ENCODE measurements at places on chromosomes 3 and 15.

- DNase-seq, result no peak
Measured at GRCh38 chr3:38124324-38125122, 12.4 kb downstream of the ACAA1 start.

DNA sequence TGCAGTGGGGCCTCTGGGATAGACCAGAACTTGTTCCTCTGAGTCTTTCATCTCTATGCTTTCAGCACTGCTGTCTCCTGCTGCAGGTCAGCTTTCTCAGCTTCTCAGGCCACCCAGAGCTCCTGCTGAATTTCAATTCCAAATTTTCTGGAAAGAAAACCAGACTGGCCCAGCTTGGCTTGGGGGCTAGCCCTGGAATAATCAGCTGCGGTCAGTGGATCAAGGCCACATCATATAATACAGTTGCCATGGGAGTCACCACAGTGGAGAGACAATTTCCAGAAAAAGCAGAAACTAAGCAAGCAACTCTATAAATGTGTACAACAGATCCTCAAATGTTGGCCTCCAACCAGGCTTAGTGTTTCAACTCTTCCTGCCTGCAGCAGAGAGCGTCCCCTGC lies 91.1 kb upstream of the SLC24A5 start:
- no peak for DNase-seq

DNA sequence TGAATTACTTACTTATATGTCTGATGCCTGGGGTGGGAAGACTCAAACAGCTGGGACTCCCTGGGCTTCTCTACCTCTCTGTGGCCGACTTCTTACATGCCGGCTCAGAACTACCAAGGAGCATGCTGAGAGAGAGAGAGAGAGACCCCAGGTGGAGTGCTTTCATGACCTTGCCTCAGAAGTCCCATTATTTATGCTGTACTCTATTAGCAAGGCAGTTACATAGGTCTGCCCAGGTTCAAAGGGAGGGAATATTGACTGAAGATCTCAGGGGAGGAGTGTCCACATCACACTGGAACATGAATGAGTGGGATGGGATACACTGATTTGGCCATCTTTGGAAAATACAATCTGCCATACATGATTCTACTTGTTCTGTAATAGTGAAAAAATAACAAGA lies 16.2 kb downstream of the CCDC32 start:
- DNase-seq, result no peak

DNA sequence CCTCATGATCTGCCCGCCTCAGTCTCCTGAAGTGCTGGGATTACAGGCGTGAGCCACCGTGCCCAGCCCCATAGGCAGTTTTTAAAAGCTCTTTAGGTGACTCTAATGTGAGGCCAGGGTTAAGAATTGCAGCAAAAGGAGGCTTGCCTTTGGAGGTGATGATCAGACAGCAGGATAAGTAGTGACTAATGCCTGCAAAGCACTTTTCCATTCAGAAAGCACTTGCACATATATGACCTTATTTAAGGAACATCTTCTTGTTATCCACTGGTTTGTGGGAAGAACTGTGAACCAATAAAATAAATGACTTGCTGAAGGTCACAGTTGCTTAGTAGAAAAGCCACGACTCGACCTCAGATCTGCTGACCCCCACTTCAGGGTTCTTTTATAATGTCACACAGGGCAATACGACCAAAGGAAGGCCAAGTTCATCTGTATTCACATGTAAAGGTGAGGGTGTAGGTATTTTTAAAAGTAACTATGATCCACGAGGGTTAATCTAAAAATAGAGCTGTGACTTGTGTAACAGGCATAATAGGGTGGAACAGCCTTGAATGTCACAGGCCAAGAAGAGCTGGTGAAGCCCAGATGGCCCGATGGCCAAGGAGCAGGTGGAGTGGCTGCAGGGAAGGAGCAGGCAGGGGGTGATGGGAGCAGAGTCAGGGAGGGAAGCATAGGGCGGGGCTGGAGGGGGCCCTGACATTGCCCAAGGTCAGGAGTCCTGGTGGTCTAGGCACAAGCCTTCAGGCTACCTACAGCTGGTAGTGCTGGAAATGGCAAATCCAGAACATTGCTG lies 24.4 kb downstream of the LARP6 start:
- DNase-seq, result no peak

DNA sequence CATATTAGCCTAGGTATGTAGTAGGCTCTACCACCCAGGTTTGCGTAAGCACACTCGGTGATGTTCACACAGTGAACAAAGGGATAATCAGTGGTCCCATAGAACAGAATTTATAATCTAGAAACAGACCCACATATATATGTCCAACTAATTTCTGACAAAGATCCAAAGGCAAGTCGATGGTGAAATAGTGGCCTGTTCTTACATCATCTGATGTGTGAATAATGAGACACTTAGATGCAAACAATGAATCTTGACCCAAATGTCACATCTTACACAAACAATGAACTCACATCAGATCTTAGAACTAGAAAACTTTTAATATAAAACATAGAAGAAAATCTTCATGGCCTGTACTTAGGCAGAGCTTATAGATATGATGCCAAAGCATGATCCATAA lies 17.6 kb upstream of the TM2D3 start:
- DNase-seq, result no peak

DNA sequence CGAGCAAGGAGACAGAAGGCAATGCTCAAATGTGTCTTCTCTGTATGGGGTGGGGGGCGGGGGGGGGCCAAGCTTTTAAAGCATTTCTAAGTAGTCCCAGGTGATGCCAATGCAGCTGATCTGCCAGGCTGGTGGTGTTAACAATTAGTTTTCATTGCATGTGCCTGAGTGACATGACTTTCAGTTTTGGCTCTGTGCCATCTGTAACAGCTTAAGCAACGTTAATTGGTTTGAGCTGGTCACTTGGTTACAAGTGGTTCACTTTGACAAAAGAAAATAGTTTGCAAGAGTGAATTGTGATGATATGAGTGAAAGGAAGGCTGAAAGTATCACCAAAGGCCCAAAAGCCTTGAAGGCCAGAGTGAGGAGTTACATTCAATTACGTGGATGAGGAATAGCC lies 26.4 kb upstream of the LRIG1 start:
- DNase-seq, result no peak

GRCh38 chr15:77546050-77546501 lies 86.6 kb downstream of the LINGO1 start:
- DNase-seq, result no peak

DNA sequence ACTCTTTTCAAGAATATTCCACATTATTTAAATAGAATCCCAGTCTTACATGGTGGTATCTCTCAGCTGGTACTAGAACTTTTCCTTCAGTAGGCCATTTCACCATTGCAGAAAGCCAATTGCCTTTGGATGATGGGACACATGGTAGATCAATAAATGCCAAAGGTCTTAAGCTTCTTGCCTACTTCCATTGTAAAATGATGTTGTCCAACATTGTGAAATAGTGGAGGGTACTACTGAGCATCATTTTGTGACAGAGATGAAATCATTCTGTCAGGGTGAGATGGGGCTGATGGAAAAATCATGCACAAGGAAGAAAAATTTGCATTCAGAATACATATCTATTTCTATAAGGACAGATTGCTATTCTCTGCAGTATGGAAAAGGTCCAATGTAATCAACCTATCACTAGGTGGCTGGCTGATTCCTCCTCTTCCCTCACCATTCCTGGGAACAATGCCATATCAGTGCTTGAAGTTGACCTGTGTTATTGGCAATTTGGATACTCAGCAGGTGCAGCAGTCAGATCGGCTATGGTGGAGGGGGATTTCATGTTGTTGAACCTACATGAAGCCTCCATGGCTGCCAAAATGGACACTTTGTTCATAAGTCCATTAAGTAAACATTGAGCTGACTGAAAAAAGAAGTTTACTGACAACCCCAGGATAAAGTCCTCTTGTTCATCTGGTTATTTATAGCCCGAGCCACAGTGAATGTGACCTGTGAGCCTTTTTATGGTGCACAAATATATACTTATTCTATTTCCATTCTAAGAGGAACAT lies 596.9 kb upstream of the ARPP21 start:
- no peak for DNase-seq

GRCh38 chr3:37228749-37229148 lies 54.4 kb upstream of the LRRFIP2 start:
- DNase-seq, result no peak

- no peak for DNase-seq
Measured at GRCh38 chr3:181704421-181705085, 7.2 kb upstream of the SOX2 start.

DNA sequence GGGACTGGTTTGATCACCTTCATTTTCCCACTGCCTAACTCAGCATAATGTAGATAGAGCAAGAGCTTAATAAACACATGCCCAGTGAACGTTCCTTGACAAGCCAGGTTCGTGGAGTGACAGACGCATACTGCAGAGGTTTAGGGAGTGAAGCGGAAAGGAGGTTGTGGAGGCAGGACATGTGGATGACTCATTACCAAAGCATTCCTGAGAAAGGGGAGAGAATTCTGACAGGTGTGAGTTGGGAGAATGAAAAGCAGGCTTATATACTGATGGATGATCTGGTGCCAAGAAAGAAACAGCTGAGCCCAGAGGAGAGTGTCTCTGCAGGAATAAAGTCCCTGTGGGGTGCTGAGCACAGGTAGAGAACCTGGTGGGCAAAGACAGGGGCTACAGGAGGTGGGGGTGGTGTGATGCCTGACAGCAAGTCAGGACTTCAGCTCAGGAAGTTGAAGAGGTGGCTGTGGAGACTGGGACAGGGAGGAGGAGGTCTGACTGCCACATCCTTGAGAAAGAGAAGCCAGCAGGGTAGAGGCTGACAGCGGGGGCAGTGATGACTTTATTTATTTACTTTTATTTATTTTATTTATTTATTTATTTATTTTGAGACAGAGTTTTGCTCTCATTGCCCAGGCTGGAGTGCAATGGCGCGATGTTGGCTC lies 2.4 kb upstream of the RPL29 start:
- no peak for DNase-seq

DNA sequence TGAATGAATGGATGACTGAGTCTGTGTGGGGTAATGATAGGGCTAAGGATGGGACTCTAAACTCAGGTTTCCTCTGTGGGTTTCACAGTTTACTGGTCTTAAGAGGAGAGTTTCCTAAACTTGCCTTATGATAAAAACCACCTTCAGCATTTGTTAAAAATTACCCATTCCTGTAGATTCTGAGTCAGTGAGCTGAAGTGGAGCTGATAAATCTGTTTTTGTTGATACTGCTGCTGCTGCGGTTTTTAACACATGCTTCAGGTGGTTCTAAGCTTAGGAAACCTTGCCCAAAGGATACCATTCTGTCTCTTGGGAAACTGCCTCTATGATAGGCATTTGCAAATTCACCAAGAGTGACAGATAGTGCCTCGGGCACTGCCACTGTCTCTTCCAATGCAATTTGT lies 52.6 kb downstream of the MECOM start:
- no peak for DNase-seq

GRCh38 chr3:190677001-190677400 lies 163.1 kb downstream of the IL1RAP start:
- DNase-seq, result no peak

- no peak for DNase-seq
Measured at GRCh38 chr3:77526573-77527113, 486.7 kb downstream of the ROBO2 start.

GRCh38 chr3:29373131-29373680 lies 92.3 kb downstream of the RBMS3 start:
- DNase-seq, result no peak

- DNase-seq, result no peak
Measured at GRCh38 chr3:137988152-137988551, 21.8 kb upstream of the CLDN18 start.

DNA sequence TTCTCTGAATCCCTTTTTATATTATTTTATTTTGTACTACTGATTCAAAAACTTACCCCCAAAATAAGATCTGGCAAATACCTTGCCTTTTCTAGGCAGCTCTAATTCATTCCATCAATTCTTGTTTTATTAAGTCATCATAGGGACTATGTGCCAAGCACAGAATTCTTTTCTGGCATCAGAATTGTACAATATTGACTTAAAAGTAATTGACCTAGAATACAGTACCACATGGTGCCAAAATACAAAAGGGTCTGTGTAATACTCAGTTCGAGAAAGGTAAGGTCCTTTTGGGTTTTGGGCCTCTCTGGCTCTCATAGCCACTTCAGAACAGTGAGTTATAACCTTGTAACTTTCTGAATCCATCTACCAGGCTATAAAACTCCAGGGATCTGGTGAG lies 46.2 kb downstream of the KBTBD8 start:
- DNase-seq, result no peak

- no peak for DNase-seq
Measured at GRCh38 chr3:212432-212831, 15.9 kb downstream of the CHL1 start.

DNA sequence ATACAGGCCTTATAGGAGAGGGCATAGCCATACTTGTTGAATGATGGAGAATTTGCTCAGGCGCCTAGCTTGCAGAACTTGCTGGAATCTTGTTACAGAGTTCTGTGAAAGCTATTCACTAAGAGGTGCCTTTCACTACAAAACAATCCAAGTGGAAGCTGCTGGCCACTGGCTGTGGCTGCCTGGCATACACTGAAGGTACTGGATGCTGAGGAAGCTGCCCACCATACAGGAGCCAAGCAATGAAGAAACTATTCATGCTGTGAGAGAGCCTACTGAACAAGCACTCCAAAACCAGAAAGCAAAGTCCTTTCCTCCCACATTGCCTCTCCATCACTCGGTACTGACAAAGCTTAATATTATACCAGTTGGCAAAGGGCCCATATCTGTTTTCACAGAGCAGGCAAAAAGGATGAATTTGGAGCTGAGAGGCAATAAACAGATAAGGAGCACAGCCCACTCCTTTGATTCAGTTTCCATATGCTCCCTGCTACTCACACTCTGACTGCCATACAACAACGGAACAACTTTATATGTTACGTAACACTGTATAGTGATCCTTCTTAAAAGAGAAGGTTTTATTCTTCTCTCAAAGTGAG lies 192.6 kb upstream of the ALCAM start:
- no peak for DNase-seq

DNA sequence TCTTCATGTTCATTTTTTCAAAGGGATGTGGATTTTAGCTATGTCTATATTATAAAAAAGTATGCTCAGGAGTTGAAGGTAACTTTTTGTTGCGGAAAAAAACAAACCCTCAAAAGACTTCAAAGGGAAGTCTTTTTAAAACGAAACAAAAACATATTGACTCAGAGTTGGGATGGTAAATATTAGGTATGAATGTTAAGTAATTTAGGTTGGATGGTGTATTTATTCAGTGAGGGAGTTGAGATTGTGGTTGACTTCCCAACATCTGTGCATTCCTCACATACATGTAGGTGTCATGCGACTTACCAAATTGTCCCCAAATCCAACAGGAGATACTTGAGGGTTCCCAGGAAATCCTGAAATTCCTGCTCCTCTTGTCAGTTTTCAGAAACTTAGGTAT lies 32.7 kb upstream of the PLSCR5 start:
- no peak for DNase-seq

- DNase-seq, result no peak
Measured at GRCh38 chr3:56929809-56930615, 128.3 kb upstream of the ARHGEF3 start.

GRCh38 chr3:63617391-63617790 lies 35.1 kb upstream of the SNTN start:
- DNase-seq, result no peak

DNA sequence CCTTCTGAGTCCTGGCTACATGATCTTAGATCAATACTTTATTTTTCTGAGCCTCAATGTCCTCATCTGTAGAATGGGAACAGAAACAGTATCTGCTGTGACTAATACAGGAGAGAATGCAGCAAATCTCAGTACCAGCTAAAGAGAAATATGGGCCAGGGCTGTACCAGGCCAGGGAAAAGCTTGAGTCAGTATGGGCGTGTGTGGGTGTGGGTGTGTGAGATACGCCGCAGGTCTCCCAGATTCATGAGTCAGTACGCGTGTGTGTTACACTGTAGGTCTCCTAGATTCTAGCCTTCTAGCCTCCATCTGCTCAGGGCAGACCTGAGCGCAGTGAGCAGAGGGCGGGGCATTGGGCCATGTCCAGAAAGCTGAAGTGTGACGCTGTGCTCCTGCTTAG lies 15.2 kb downstream of the GNAI2 start:
- DNase-seq, result peak; percentile 61
